ENCODE measurements at places on chromosomes 3 and 15.

GRCh38 chr15:25987638-25988037, 124.5 kb upstream of the ATP10A start:
- DNase-seq = no peak

- no peak for DNase-seq
Observed at GRCh38 chr15:80599359-80599758, 95.8 kb upstream of the ABHD17C start.

DNA sequence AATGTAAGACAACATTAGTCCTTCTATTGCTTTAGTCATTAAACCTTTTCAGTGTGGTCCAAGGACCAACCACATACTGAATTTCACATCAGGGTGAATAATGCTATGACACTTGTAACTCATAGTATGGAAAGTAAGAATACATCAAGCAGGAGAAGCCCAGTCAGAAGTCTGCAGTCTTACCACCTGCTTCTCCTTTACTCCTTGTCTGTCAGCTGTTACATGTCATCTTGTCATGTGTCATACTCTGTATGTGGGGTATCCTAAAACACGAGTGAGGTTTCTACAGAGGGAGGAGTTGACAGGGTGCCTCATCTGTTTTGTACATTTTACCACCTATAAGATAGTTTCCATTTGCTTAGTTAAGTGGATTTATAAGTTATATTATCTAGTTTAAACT, 32.8 kb upstream of the EID1 start:
- DNase-seq = no peak

- DNase-seq = no peak
Observed at GRCh38 chr3:184237807-184238206, 8.4 kb downstream of the VWA5B2 start.

DNA sequence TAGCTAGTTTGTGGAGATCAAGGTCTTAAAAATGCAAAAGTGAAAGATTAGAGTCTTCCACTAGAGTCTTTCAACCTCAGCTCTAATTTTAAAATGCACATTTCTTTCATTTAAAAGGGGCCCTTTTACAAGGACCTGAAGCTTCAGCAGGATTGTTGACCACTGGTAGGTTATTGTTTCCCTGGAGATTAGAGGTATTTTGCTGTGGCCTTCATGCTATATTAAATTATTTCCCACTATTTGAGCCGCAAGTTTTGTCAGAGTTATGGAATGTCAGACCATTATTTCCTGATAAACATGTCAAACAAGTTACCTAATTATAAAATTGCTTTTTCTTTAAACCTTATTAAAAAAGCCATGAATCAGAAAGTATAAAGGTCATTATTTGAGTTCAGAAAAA, 103.1 kb upstream of the CCNL1 start:
- DNase-seq = no peak

DNA sequence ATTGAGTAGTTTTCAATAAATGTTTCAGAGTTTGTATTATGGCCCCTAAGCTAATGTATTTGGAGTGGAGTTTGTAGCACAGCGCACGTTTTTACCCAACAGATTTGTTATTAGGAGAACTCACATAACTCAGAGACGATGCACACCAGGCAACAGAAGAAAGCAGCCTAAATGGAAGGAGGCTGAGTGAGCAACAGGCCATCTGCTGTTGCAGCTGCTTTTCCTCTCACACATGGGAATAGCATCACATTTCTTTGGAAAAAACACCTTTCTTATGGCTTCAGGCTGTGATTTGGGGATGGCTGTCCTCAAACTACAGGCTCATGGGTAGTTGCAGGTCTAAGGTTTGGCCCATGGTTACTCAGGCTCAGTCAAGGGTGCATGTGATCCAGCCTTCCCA, 469.3 kb upstream of the MCTP2 start:
- DNase-seq = no peak

DNA sequence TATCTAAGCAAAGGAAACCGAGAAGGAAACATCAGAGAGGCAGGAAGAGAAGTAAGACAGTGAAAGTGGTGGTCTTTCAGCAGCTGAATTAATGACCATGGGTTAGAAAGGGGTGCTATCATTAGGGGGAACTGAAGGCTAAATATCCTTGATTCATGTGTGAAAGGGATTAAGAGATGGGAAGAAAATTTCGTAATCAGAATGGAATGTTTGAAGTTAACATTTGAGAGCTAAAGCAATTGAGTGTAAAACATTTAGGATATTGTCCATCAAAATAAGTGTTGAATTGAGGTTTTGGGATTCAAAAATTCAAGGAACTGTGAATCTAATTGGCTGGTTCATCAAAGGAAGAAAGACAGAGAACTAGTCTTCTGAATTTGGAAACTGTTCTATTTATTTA, 4.1 kb upstream of the ECT2 start:
- DNase-seq = no peak

- DNase-seq = peak; percentile 46
Observed at GRCh38 chr15:58748852-58749531, 515 bp downstream of the ADAM10 start.
